ENCODE measurements at places on chromosomes 4 and X.

GRCh38 chr4:1973661-1974060, 35.1 kb downstream of the NELFA start:
- no peak for DNase-seq

DNA sequence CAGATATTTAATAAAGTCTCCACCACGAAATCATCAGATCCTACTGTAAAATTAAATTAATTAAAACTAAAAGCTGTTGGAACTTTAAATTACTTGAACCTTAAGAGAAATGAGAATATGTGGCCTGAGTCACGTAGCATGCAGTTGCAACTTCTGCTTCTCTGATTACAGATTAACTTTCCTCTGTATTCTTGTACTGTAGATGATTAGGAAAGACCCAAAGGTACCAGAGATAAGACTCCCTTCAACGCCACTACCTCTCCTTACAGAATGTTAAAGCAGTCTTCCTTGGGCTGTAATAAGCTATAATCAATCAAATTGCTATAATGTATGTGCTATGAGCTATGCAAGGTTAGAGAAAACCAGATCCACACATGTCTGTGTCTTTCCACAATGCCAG, 47.9 kb downstream of the FAM13A start:
- DNase-seq = no peak

GRCh38 chr4:186204103-186204559, 12.8 kb downstream of the CYP4V2 start:
- DNase-seq = peak; percentile 60

GRCh38 chr4:126799971-126800574, 832.7 kb upstream of the INTU start:
- DNase-seq = no peak

- no peak for DNase-seq
Measured at GRCh38 chr4:8281519-8282133, 12.1 kb downstream of the HTRA3 start.

- no peak for DNase-seq
Measured at GRCh38 chr4:163048447-163048846, 118.2 kb downstream of the NAF1 start.

DNA sequence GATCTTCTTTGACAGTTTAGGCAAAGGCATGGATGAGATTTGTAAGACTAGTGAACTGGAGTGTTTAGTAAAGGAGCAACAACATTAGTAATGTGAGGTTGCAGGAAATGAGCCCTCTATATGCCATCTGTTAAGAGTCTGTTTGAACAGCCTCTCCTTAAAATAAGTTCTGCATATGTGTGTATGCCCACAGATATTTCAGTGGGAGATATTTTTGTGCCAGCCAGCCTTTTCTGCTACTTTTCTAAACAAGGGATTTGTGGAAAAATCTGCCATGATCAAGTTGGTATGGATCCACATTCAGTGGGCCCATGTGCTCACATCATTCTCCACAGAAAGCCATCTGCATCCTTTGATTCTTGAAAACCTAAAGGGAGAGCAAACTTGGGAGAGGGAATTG, 237.7 kb downstream of the OPHN1 start:
- no peak for DNase-seq

DNA sequence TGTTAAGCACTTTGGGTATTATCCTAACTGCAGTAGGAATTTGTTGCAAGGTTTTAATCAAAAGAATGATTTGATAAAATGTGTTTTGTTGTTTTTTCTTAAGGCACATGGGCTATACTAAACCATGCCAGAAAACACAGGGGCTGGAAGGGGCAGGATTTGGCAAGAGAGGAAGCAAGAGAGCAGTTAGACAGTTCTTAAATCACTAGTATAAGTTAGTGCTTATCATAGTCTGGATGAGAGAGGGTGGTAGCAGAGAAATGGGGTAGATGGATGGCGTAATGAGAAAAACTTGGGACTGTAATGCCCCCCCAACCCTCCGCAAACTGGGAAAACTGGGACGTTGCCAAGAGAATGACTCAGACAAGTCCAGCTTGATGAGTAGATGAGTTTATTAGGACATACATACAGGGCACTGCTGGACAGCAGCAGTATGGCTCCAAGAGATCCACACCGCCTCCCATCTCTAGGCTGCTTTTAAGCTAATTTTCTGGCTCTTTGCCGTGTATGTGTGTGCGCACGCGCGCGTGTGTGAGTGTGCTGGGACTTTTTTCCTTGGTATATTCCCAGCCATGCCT, 151.5 kb downstream of the PDLIM5 start:
- no peak for DNase-seq

- DNase-seq = no peak
Measured at GRCh38 chrX:10926404-10926803, 184.7 kb upstream of the HCCS start.

GRCh38 chrX:16711893-16712547, 449 bp downstream of the CTPS2 start:
- no peak for DNase-seq

DNA sequence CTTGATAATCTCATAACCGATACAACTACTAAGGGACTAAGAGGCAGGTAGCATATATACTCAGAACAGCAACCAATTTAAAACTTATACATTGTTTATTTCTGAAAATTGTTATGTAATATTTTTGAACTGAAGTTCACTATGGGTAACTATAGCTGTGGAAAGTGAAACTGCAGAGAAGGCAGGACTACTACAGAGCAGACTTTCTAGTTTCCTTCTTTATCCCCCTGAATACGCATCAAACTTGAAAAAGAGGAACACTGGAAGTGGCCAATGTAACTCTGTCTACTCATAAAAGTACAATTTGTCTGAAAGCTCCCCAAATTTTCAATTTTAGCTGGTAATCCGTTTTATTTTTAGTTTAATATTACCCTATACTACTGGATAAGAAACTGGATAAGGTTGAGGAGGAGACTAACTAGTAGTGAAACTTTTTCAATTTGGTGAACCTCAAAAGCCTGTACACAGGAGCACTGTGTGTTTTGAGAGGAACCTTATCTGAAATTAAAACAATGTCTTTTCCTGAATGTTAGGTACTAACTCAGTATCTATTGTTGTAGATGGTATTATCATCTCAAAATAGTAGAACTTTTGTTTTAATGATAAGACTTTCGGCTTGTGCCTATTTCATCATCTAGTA, 225.8 kb downstream of the GABRG1 start:
- no peak for DNase-seq

DNA sequence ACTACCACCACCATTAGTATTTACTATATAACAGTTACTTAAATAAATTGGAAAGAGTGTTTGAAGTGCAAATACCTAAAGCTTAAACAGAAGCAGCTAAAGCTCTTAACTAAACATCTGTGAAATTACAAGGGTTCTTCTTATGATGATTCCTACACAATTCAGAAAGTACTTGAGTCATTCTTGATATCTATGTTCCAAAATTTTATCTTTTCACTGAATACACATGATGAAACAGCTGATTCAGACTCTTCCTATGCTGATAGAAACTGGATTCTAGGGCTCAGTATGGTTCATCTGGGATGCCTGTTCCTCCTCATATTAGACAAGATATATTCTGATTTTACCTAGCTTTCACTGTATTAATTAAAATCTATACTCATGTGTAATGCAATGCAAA, 13.6 kb downstream of the EREG start:
- no peak for DNase-seq

DNA sequence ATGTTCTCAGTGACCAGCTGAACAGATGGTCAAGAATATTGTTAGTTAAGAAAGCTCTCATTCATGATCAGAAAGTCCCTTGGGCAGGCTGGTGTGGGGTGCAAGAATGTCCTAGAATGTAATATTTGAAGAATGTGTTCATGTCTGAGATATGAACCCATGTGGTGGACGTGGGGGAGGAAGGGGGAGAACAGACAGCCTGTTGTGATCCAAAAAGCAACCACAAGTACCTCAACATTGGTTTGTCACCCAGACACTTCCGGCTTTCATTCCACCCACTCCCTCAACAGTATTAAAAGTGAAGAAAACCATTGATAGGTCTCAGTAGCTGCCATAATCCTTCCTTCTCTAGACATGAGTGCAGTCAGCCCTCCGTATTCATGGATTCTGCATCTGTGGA, 82.2 kb downstream of the MAML3 start:
- DNase-seq = peak; percentile 63

DNA sequence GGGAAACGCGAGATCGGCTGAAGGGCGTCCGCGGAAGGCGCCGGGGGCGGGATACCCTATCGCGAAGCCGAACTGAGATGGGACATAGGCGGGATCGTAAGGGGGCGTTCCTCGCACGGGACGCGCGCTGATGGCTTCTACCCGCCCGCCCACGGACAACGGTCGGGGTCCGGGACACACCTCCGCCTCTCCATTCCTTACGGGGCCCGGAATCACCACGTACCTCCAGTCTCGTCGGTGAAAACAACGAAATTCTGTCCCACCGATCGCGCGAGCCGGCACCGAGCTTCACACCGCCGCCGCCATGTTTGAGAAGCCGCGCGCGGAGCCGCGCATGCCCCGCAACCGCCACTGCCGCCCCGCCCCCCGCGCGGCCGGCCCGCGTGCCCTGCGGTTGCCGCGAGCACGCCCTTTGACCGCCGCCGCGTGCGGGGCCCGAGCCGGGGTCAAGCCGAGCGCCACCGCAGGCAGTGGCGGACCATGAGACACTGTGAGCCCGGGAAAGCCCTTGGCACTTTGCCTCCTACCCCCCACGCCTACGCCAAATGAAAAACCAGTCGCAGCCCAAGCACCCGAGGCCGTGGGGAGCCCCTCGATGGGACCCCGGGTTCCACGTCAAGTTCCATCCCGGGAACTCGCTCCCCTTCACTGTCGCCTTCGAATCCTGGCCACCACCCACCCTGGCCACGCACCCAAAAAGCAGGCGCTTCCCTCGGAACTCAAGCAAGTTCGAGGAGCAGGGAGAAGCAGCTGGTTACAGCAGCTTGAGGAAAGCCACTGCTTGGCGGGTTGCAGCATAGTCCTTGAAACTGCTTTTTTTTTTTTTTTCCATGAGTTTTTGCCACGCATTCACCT, at the start of gene SCML2:
Gene SCML2, minus strand, starts transcription at position 320 of the 855 bp plus-strand sequence. CDS start 20,617 bp downstream, outside the sequence.
- DNase-seq = peak; percentile 7

DNA sequence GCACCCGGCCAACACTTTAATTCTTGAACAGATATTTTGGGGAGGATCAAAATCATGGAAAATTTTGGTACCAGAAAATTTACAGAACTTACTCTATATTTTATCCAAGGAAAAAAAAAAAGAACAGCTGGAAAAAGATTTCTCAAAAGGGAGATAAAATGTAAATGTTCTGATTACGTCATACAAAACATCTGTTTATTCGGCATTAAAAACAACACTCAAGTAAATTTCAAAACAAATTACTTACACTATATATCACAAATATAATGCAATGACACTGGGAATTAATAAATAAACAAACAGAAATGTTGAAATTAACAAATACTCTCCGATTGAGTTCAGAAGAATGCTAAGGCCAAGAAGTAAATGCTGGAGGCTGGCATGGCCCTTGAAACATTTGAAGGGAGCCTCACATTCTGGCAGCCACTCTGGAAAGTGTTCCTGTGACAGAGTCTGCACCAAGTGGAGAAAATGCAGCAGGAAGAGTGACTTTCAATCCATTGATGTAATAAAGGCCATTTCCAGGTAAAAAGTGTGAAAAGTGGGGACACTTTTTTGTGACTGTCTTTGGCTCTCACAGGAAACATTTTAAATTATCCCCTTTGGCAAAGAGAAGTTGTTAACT, 486.0 kb upstream of the CTSO start:
- no peak for DNase-seq

DNA sequence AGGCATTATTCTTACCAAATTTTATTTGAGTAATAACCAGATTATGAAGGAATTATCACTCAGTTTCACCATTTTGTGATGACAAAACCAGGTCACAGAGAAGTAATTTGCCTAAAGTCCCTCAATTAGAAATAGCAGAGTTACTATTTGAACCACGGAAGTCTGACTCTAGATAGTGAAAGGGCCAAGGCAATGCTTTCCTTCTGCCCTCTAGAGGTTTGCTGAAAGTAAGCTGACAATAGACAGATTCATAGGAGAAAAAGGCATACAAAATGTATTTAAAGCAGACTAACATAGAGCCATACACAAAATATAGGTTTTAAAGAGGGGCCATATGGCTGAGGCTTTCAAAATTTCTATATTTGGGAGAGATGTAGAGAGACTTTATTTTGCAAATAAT, 43.1 kb downstream of the CXXC4 start:
- no peak for DNase-seq

DNA sequence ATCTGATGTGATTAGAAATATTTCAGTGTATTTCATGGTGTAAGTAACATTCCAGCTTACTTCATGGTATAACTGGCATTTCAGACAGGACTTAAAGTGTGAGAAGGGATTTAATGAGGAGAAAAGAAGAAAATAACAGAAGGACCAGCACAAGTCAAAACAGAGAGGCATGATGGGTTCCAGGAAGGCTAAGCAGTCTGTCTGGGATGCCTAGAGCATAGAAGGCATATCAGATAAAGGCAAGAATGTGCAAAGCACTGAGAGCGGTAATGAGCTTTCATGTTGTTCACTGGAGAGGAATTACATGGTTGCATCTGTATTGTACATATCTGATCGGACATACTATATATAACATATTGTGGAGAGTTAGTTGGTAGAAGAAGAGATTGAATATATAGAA, 54.2 kb downstream of the GRID2 start:
- no peak for DNase-seq

- DNase-seq = no peak
Measured at GRCh38 chrX:130108647-130109428, 1.5 kb downstream of the ELF4 start.

DNA sequence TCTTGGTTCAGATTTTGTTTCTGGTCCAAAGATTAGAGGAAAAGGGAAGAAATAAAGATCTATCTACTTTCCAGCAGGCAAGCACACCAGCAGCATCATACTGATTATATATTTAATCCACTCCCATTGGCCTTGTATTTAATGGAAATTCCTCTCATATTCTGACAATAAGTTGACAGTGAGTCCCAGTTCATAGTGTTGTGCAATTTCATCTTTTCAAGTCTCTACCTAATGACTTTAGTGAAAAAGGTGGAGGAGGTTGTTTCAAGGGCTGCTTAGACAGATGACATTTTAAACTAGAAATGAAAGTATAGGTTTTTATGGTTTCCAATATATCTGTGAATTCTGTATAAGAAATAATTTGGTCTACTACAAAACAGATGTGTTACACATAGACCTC, 298.6 kb downstream of the PABPC4L start:
- DNase-seq = no peak

DNA sequence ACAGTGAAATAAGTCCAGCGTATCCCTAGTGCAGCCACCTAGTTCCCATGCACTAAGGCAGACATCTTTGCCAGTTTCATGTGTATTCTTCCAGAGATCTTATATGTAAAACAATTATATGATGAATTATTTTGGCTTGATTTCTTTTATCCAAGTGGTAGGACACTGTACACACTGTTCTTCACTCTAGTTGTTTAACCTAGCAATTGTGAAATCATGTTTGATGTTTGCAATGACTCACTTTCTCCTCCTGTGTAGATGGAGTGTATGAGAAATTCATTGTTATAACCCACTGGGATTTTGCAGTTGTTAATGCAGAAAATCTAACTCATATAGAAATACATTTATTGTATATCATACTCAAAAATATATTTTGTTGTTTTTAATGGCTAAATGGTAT, 17.5 kb upstream of the TBC1D1 start:
- DNase-seq = no peak

GRCh38 chr4:22787753-22788375, 95.1 kb downstream of the GBA3 start:
- no peak for DNase-seq
